Activated CD8-positive, alpha-beta memory T cell treated with anti-CD3 and anti-CD28 coated beads for 4 hours (primary cell): ENCODE measurements at places on chromosomes 16 and 17.

DNA sequence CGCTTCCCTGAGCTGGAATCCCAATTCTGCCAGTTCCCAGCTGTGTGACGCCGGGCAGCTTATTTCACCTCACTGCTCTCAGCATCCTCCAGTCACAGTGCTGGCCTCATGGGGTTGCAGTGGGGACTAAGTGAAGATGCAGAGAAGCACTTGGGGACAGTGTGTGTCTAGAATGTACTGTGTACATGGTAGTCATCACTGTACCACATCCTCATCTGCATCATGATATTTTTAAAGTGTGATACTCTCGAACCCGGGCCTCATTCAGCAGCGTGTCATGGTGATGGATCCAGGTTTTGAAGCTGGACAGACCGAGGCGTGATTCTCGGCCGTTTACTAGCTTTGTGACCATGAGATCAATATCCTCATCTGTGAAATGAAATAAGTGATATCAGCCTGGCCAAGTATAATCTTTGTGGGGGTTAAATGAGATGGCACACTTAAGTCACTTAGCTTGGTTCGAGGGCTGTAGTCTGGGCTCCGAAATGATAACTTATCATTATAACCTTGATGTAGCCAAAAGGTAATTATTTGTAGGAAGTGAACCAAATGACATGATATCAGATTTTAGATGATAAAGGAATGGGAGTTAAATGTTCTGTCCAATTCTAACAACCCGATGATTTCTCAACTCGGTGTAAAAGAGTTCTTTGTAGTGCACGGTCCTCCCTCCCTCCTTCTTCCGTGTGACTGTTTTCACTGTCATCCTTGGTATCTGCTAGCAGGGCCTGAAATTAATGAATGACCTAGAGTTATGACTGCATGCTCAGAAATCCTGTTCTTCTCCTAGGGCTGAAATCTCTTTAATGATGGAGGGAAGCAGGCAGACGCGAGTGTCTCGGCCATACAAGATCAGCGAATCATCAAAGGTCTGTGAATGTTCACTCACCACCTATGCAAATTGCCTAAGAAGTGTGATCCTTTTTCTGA lies 2.0 kb downstream of the KLHL36 start:
- DNase-seq, result no peak

GRCh38 chr17:41801374-41802271 lies 10.1 kb downstream of the P3H4 start:
- DNase-seq, result peak; percentile 53

GRCh38 chr16:89695086-89695874 lies 6.2 kb downstream of the SPATA2L start:
- DNase-seq, result no peak

DNA sequence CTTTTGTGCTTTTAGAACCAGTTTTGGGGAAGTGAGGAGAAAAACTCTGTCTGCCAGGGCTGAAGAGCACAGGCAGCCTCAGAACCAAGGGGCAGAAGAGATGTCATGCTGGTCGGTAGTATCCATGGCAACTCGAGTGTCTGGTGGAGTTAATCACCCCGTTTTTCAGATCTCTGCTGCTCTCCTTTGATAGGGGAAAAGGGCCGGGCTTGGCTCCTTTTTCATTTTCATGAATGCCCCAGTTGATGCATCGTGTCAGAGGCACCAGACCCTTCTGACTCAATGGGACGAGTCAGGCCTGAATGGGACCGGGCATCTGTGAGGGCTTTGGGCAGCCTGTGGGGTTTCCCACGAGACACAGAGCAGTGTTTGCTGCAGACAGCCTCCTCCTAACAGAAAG lies 304.6 kb downstream of the ABCC12 start:
- DNase-seq, result no peak

- DNase-seq, result no peak
Observed at GRCh38 chr17:2815781-2816185, 19.5 kb downstream of the RAP1GAP2 start.

- peak; percentile 14 for DNase-seq
Observed at GRCh38 chr16:46972429-46973206, 856 bp downstream of the DNAJA2 start.

GRCh38 chr16:27387724-27388123 lies 14.2 kb upstream of the IL21R start:
- no peak for DNase-seq

- DNase-seq, result peak; percentile 68
Observed at GRCh38 chr17:47066841-47067682, 88.0 kb upstream of the RPRML start.

- DNase-seq, result no peak
Observed at GRCh38 chr17:81583589-81584342, 31.6 kb upstream of the FAAP100 start.

DNA sequence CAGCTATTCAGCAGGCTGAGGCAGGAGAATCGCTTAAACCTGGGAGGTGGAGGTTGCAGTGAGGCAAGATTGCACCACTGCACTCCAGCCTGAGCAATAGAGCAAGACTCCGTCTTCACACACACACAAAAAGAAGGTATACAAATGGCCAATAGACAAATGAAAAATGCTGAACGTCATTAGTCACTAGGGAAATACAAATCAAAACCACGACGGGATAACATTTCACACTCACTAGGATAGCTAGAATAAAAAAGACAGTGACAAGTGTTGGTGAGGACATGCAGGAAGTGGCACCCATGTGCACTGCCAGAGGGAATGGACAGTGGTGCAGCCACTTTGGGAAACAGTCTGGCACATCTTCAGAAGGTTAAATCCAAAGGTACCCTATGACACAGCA lies 172.9 kb downstream of the FTO start:
- no peak for DNase-seq

DNA sequence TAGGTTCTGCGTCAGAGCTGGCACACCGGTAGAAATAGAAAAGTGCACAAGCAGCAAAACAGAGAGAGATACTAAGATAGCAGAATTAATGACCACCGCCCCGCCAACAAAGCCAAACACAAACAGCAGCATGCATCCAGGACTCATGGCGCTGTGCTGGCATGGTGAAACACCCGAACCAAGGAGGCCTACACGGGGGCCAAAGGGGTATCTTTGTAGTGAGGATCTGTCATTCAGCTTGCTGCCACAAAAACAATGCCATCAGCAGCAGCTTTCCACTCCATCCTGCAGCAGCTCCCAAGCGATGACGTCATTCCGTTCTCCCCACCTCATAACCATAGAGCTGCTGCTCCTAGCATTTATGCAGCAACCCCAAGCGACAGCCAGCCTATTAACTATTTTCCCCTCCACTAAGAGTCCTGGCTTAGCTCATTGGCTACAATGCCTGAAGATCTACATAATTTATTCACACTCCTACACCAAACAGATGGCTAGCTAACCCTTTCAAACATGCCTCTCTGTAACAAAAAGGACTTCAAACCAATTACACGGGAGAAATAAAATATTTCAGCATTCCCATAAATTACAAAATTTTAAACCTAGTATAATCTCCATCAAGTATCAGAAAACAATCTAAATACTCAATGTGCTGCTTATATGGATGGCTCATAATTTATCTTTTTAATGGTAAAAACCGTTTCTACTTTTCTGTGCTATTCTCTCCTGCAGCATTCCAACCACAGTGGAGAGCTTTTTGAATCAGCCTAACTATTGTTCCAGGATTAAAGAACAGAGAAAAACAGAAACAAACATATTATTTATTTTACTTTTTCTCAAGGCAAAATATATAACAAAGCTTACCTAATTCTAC lies 73.9 kb downstream of the SPAG9 start:
- no peak for DNase-seq

DNA sequence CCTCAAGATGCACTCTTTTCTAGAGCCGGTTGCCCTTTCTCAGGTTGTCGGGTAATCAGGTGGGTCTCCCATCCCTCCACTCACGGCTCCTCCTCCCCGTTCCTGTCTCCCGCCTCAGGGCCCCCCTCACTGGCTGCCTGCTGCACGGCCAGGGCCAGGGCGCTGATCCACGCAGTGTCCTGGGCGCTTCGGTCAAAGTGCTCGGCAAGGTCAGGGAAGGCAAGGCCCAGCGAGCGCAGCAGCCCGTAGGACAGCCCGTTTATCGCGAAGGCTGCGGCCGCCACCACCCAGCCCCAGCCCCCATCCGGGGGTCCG lies 753 bp downstream of the SLC16A11 start:
- DNase-seq, result no peak

DNA sequence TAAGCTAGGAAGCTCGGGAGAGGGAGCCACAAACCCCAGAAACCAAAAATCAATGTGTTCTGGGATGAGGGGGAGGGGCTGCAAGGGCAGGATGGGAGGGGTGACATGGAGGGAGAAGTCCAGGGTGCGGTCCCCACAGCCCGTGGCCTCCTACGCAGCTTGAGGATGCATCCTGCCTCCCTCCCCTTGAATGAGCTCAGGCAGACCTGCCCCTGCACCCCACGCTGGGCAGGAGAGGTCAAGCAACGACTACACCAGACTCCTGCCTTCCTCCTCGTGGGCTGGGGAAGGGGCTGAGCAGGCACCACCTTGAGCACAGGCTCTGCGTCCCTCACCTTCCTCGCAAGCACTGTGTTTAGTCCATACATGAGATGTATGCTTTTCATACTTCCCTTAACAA lies 3.9 kb downstream of the ANKRD13B start:
- no peak for DNase-seq

DNA sequence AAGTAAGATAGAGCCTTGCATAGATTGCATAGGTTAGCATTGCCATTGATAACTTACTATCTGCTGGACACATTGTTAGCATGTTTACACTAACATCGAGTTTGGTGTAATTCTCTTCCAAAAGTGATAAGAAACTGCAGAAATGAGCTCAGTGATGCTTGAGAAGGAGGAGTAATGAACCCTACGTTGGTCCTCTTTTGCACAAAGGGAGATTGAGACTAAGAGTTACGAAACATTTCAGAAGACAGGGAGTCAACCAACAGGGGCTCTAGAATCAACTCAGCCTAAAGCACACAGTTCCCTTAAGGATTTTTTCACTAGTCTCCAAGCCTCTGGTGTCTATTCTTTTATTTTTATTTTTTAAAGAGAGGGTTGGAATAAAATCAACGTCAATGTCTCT lies 6.8 kb downstream of the CCL7 start:
- no peak for DNase-seq

DNA sequence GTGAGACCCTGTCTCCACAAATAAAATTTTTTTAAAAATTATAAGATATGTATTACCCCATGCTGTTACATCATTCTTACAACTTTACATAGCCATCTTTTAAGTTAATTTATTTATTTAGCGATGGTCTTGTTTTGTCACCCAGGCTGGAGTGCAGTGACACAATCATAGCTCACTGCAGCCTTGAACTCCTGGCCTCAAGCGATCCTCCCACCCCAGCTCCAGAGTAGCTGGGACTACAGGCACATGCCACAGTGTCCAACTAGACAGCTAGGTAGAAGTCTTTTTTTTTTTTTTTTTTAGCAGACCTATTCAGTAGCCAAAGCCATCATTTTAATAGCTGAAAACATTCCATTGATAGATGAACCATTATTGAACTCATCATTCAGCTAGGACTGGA lies 92.7 kb downstream of the NDE1 start:
- DNase-seq, result no peak

GRCh38 chr16:29126057-29126494 lies 141.2 kb downstream of the LAT start:
- DNase-seq, result no peak

- no peak for DNase-seq
Observed at GRCh38 chr17:71405101-71405500, 715.7 kb upstream of the SOX9 start.

DNA sequence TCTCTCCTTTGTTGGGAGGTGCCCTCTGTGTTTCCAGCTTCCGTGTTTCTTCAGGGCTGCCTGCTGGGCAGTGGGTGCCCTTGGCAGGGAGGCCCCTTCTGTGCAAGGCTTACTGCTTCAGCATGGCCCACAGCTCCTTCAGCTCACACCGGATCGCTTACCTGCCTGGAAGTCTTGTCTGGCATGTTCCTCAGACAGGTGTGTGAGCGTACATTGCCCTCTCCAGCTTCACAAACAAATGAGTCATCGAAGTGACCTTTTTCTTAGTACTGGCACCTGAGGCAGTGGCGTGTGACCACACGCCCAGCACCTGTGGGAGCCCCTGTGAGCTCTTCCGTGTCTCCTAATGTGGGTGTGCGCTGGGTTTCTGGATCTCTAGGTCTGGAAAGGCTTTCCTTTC lies 3.5 kb downstream of the RAB40C start:
- DNase-seq, result no peak

DNA sequence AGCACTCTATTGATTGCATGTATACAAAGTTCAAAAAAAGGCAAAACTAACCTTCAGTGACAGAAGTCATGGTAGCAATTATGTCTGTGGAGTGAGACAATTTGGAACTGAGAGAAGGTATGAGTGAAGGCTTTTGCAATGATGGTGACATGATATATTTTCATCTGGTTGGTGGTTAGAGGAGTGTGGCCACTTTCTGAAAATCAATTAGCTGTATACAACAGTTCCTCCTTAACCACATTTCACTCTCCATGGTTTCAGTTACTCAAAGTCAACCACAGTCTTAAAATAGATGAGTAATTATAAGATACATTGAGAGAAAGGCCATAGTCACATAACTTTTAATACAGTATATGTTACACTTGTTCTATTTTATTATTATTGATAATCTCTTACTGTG lies 26.2 kb downstream of the ADAMTS18 start:
- DNase-seq, result no peak

GRCh38 chr16:80618862-80619648 lies 78.3 kb downstream of the DYNLRB2 start:
- DNase-seq, result no peak

GRCh38 chr17:69388822-69389442 lies 25.6 kb upstream of the MAP2K6 start:
- DNase-seq, result no peak

- no peak for DNase-seq
Observed at GRCh38 chr17:62630365-62631085, 3.1 kb downstream of the MRC2 start.

- DNase-seq, result no peak
Observed at GRCh38 chr17:50203086-50203485, 1.7 kb upstream of the COL1A1 start.

GRCh38 chr17:46773221-46773605 lies 45.3 kb downstream of the WNT3 start:
- DNase-seq, result no peak

DNA sequence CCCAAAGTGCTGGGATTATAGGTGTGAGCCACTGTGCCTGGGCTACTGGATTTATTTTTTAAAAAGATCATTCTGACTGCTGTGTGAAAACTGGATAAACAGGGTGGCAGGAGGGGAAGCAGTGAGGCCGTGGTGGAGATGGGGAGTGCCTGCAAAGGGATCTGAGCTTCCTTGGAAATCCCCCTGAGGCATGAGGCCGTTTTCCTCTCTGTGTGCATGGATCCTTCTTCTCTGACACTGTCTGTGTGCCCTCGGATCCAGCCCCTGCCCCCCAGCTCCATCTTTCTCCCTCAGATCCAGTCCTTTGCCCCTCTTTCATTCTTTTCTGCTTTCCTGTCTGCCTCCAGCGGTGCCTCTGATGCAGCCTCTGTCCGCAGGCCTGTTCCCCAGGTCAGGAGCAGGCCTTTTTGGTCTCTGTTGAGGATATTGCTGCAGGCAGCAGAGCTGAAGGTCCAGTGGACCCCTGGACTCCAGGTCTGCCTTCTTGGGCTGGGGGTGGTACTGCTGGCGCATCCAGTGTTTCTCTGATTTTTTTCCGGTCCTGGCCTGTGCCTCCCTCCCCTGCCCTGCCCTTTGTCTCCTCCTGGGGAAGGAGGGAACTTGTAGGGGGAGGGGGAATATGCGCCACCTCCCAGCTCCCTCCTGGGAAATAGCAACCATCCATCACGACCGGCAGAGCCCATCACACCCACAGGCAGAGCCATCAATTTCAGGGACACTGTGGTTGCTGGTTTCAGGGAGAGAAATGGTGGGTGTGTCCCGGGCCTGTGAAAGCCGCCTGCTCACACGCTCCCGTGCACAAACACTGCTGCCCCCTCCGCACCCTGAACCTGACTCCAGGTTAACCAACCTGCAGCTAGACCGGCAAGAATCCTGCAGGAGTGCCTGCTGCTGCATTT lies 17.0 kb downstream of the MGAT5B start:
- DNase-seq, result no peak
